Globus pallidus (tissue), 1 donor: ENCODE measurements at places on chromosomes 12 and 14.

DNA sequence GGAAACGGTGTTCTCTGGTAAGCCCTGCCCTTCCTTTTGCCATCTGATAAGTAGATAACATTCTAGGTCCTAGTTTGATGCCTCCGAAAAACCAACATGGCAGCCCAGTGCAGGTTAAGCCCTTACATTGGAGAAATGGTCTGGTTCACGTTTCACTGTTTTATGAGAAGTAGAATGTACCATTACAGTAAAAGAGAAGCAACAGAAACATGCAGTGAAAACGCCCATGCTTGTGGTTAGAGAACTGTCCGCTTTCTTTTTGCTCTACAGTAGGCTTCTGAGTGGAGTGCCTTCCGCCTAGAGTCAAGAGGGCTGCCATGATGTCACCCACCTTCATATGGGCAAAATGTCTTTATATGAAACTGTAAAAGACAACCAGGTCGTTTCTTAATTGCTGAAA, 190.4 kb upstream of the BCL2L14 start:
- no peak for DNase-seq

- DNase-seq: no peak
These were observed 47.7 kb downstream of the ANO6 start for GRCh38 chr12:45263587-45263986.

- DNase-seq: no peak
These were observed 20.4 kb downstream of the ACVR1B start for GRCh38 chr12:51971679-51972421.

DNA sequence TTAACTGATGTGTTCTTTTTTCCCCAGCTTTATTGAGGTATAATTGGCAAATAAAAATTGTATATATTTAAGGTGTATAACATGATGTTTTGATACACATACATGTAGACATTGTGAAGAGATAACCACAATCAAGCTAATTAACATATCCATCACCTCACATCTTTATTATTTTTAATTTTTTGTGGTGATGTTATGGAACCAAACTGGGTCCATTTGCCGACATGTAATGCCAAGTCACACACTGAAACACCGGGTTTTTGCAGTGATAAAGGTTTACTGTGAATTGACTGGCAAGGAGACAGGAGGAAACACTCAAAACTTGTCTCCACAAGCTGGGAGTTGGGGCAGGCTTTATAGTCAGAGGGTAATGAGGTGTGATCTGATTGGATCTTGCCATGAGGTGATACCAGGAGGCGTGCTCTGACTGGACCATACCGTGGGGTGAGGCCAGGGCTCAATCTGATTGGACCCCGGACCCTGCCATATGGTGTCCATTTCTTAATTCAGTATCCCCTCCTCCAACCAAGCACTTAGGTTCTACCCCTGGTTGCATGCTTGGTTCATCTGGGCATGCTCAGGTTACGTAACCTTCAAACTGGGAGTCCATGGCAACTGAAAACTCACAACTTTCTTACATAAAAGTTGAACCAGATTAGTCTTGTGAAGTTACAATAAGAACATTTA, 11.8 kb upstream of the WSCD2 start:
- DNase-seq: no peak
